ENCODE measurements at places on chromosomes 3 and 15. TPM values are rescaled to one million over a fixed set of nuclear protein-coding genes. Genes with fewer than 3 reads are reported as not detected.

GOLGA8O gene
- total RNA-seq: 0.43 TPM

TMEM207 gene
- total RNA-seq: not detected

PDCD7 gene
- 18.3 TPM for total RNA-seq

TM4SF18 gene
- total RNA-seq: not detected

KCNH8 gene
- not detected for total RNA-seq

Measured in placental epithelial cell (primary cell).